ENCODE measurements at places on chromosomes 7 and 10.

DNA sequence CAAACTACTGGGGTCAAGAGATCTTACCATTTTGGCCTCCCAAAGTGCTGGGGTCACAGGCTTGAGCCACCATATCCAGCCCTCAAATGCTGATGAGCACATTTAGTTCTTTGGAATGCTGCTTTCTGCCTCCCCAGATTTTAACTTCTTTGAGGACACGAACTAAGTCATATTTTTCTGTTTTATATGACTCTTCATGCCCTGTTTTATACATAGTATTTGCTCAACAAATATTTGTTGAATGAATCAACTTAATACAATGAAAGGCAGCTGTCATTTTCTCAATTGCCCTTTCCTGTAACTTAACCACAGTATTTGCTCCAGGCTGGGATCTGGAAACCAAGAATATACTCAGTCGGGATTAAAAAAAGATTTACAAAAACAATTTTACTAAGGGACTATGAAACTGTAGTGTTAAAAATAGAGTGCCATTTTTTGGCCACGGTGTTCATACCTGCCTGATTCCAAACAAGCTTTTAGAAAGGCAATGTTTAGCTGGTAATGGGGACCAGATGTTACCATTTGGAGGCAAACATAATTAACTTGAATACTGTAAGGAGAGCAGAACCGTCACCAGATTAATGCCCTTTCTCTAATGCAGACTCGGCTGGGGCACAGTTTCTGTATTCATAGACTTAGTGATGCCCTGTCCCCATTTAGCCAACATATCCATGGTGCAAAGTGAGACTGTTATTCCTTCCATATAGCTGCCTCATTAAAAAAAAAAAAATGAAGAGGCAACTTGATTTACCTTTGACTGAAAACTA, 117.6 kb downstream of the NRP1 start:
- no peak for DNase-seq

GRCh38 chr10:86288695-86289576, 77.7 kb downstream of the GRID1 start:
- no peak for DNase-seq

GRCh38 chr10:28872587-28873165, 195.4 kb downstream of the BAMBI start:
- DNase-seq = no peak

DNA sequence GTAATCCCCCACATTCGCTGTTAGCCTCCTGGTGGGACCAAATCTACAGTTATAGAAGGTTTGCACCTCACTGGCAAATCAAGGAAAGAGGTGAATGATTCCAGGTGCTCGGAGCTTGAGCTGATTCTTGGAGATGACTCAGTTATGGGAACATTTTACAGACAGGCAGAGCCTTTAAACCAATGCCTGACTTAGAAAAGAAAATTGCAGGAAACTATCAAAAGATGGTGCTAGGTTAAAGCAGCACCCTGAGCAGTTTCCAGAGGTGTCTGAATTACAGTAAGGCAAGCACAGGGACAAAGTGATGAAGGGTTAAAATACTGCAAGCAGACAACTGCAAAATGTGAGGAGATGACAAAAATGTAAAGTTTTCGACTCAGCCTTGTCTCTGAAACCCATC, 2.9 kb downstream of the LRRTM3 start:
- no peak for DNase-seq

Data from psoas muscle (tissue), 8 donors.